ENCODE measurements at places on chromosomes 4 and X. TPM values are rescaled to one million over a fixed set of nuclear protein-coding genes. Genes with fewer than 3 reads are reported as not detected.

Gene PRDM8
- total RNA-seq: 7.8 TPM

GRCh38 chr4:13118633-13119032 lies 365.5 kb downstream of the RAB28 start:
- no peak for ATAC-seq

GRCh38 chr4:173189117-173189693 lies 20.6 kb downstream of the GALNT7 start:
- no peak for ATAC-seq

Gene ANK2
- total RNA-seq: 0.87 TPM

Gene SPANXD
- not detected for total RNA-seq

Gene MAGEA2
- total RNA-seq: not detected

- no peak for ATAC-seq
Observed at GRCh38 chrX:113743069-113743468, 840.8 kb upstream of the HTR2C start.

DNA sequence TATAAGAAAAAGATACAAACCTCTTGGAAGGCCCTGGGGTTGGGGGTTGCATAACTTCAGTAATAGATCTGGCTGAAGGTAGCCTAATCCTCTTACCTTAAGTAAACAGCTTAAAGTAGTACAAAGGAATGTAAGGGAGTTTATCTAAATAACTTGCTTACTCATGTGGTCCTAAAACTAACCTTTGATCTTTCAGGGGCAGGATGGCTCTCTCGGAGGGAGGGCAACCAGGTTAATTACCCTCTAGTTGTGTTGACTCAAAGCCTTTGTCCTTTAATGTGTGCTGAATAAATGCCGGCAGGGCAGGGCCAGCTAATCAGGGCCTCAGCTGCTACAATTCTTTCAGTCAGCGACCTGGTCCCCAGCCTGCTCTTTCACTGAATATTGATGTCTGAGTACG lies 822.0 kb upstream of the SLIT2 start:
- no peak for ATAC-seq

GRCh38 chrX:74280759-74281158 lies 23.2 kb upstream of the ZCCHC13 start:
- ATAC-seq: peak; percentile 28

- peak; percentile 81 for ATAC-seq
Observed at GRCh38 chr4:145132511-145133098, 34.5 kb downstream of the ABCE1 start.

DNA sequence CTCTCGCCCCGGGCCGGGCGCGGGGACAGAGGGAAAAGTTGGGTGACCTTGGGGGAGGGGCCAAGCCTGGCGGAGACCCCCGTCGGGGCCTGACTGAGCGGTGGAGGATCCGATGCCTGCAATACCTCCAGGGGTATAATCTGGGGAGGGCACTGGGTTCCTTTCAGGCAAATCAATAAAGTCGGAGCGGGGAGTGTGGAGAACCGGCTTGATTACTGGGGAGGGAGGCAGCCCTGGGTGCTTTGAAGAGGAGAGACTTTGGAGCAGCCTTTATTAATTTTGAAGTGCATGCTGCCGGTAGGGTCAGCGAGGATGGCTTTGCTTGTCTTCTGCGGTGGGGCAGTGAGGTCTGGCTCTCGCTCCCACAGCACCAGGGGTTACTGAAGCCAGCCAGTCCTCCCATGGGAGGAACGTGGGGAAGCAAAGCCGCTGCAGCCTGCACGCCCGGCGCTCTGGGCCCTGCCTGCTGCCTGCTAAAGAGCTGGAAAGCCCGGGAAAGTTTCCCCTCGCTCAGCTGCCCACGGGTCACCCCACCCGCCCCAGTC lies 403 bp upstream of the LGI2 start:
- no peak for ATAC-seq

DNA sequence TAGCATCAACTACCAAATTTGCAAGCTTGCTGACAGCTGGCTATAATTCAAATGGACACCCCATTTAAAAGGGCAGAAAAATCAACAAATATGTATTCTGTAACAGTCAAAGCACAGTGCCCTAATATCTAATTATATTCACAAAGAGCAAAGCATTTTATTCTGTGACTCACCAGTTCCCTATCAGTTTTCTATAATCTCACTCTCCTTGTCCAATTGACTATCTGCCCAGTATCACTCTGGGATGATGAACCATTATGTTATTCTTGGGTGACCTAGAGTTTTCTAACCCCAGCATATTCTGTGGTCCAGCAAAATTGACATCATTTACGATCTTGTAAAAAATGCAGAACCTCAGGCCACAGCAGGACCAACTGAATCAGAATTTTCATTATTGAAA lies 82.0 kb upstream of the FREM3 start:
- ATAC-seq: no peak

DNA sequence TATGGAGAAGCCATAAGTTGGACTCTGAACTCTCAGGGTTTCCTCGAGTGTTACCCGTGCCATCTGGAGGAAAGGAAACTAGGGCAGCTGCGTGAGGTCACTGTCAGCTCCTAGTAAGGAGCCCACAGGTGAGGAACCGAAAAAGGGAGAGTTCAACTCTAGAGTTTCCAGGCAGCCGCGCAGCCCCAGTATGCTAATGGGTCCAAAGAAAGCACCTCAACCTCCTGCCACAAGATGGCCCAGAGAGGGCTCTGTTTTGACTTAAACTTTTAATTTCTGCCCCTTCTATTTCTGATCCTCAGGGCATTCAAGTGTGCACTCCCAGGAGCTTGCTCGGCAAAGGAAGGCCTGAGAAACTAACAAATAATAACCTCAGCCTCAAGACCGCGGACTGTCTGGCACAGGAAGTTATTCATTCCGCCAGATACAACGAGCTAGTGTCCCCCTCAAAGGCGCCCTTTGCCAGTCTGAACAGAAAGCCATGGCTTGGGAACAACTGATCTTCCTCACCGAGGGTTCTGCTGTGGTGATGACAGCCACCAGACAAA lies 13.9 kb downstream of the SCARB2 start:
- ATAC-seq: peak; percentile 61

Gene LUZP4
- not detected for total RNA-seq

Gene TMEM154
- 8.6 TPM for total RNA-seq

DNA sequence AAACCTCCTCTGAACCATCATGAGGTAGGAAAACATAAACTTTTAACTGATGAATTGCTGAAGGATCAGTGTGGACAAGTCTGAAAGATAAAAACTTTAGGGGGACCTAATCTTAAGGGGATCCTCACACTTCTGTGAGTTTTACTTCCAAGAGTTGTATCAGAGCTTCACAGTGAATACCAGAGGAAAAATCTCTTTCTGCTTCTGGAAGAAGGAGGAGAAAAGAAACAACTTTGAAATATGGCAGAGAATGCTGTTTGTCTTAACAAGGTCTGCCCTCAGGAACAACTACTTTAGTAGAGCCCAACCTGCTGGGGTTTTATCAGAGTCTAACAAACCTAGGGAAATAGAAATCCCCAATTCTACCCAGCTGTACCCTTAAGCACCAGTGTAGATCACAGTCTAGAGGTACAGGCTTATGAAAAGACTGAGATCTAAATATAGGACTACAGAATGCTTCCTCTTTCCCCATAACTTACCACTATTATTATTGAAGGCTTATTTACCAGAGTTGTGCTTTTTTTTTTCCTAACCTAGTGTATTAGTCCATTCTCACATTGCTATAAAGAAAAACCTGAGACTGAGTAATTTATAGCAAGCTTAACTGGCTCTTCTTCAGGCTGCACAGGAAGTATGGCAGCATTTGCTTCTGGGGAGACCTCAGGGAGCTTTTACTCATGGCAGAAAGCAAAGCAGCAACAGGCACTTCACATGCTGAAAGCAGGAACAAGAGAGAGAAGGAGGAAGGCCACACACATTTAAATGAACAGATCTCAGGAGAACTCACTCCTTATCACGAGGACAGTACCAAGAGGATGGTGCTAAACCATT lies 167.9 kb downstream of the CAMK2D start:
- no peak for ATAC-seq

Gene GRIA3
- not detected for total RNA-seq

Gene RRH
- total RNA-seq: 0.42 TPM

Gene GPR101
- total RNA-seq: not detected

DNA sequence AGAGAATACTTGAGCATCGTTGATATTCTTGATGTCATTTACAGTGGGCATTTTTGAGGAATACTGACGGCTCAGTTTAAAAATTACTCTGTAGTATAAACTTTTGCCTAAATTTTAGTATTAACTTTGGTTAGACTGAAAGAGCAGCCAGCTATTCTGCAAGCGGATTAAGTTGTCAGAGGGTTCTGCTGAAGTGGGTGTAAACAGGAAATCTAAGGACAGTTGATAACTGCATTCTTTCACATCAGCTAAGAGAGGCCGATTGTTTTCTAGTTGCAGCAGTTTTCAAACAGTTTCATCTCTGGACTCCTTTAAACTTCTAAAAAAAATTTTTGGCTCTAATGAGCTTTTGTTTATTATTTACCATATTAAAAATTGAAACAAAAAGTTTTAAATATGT lies 149.6 kb downstream of the RAPGEF2 start:
- ATAC-seq: no peak

- no peak for ATAC-seq
Observed at GRCh38 chr4:24240655-24241054, 343.7 kb downstream of the DHX15 start.

- ATAC-seq: no peak
Observed at GRCh38 chrX:100410901-100411801, 1.1 kb upstream of the PCDH19 start.

Gene EREG
- not detected for total RNA-seq

- ATAC-seq: no peak
Observed at GRCh38 chrX:10612215-10612614, 8.2 kb downstream of the MID1 start.

- ATAC-seq: peak; percentile 91
Observed at GRCh38 chr4:2281575-2282343, 19.9 kb upstream of the MXD4 start.

Gene MAOB
- not detected for total RNA-seq

Gene ADAM29
- total RNA-seq: not detected

GRCh38 chr4:98151145-98151924 lies 8.1 kb upstream of the STPG2 start:
- no peak for ATAC-seq

DNA sequence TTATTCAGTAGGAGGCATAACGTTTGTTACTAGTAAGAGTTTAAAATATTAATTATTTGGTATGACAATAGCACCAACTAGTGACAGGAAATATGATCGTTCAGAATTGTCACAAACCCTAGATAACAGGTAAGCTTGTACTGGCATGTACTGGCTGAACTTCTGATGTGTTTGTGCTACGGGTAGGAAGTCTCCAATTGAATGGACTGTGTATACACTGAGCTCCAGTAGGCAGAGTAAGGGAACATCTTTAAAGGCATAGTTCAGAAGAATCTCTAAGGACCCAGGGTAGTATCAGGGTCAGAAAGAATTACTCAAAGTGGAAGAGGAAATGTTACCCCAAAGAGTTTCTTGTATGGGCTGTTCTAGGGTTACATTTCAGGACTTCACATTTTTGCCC lies 230.4 kb downstream of the EDA2R start:
- ATAC-seq: no peak

Gene ANOS1
- total RNA-seq: not detected

All from activated T-helper 17 cell treated with anti-CD3 and anti-CD28 coated beads, Interleukin-2, amount 50 U/mL, for 72 hours (primary cell).